SW 1271 (cell line): ENCODE measurements at places on chromosomes 4 and X.

GRCh38 chr4:113042502-113042901 lies 7.0 kb upstream of the ANK2 start:
- no peak for DNase-seq

- no peak for DNase-seq
Observed at GRCh38 chr4:48539597-48539996, 49.5 kb downstream of the ZAR1 start.

- DNase-seq: no peak
Observed at GRCh38 chr4:138992676-138993075, 22.9 kb upstream of the NOCT start.

- DNase-seq: no peak
Observed at GRCh38 chr4:108078024-108078733, 88.5 kb downstream of the HADH start.

DNA sequence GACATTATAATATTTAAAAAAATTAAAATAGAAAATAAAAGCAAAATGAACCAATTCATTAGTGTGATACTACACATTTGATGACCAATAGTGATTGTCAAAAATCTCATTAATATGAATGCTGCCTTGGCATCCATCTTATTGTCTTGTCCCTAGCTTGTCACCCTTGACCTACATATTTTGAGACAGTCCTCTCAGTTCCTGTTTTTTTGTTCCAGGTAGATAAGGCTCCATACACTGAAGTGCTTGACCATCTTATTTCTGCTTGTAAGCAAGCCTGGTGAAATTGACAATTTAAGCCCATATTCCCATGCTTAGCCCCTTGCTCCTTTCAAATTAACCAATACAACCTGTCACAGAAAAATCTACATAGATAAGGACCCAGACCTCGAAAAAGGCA lies 534.0 kb upstream of the FMR1 start:
- no peak for DNase-seq

GRCh38 chr4:88110826-88111225 lies 47.6 kb downstream of the ABCG2 start:
- DNase-seq: no peak

DNA sequence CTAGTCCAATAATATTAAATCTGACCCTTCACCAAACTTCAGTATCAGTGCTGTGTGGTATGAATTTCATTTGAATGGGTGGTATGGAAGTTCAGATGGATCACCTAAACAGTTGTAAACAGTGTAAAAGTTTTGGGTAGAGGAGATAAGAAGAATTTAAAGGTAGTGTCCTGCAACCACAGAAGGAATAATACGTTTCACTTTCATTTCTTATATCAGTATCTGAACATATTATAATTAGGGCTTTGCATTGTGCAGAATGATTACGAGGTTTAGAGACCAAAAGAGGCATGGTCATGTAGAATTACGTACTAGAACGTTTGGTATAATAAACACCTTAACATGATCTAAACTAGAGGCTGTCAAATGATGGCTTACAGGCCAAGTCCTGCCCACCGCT lies 116.1 kb downstream of the PDLIM5 start:
- DNase-seq: no peak

- peak; percentile 27 for DNase-seq
Observed at GRCh38 chr4:103150677-103151076, 47.5 kb downstream of the CENPE start.

DNA sequence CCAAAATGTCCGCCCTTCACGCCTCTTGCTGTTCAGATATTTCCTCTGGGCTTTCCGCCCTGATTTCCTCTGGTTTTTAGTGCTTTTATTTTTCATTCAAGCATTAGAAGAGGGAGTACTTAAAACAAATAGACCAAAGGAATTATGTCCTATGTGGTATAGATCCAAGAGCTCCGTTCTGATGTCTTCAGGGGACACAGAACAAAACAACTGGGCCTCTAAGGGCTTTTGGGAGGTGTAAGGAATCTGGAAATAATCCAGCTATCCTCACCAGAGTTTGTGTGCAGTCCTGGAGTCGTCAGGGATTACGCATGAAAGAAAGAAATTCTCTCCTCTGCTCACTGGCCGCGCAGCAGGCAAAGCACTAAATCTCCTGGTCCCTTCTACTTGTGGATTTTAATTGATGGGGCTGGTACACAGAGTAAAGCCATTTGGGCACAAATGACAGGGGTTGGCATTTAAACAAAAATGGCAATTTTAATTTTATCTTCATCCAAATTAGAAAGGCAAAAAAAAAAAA lies 999.2 kb downstream of the ADGRL3 start:
- no peak for DNase-seq

DNA sequence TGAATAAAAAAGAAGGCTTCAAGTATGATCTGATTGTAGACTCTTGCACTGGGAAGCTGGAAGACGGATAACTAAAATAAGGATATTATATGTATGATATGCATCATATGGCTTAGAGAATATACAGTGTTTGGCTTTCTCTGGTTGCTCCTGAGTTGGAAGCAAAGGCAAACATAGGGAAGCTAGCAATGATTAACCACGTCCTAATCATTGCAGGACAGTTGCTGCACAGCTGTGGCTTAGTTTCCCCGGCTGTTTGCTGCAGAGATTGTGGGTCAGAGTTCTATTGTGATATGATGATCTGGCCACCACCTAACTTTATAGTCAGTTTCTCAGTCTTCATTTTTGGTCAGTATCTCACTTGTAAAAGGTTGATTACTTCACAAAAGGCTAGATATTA lies 36.3 kb upstream of the PARM1 start:
- DNase-seq: no peak

DNA sequence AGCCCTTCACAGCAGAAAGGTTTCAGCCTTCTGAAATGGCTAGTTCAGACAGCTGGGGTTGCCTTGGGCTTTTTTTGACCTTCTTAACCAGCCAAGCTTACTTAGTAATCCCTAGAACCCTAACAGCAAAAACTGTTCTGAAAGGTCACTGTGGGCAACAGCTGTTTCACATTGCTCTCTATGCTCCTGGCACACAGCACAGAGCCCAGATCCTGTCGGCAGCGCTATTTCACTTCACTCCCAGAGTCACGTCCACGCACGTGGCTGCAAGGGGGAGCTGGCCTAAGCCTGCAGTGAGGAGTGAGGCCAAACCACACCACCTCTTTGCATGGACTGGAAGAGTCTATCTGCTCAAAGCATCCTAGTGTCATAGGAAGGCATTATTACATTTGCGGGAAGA lies 32.0 kb upstream of the STS start:
- DNase-seq: no peak

GRCh38 chr4:1902243-1902642 lies 31.1 kb downstream of the NSD2 start:
- DNase-seq: no peak

- no peak for DNase-seq
Observed at GRCh38 chrX:11349661-11350337, 56.6 kb downstream of the AMELX start.

DNA sequence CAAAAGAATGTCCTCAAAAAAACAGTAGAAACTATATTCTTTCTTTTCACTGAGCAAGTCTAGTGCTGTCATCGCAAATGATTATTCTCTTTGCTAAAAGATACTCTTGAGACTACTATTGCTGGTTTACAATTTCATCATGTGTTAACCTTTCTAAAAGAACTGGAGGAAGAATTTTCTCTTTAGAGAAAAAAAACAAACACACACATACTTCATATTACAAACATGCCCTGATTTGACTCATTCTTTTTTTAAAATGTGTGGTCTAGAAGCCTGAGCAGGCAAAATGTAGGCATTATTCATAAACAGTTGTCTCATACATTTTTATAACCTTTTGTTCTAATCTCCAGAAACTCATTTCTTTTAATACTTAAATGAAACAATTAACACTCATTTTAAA lies 60.6 kb upstream of the FAT4 start:
- DNase-seq: no peak

GRCh38 chrX:119398587-119398973 lies 556 bp upstream of the SLC25A43 start:
- no peak for DNase-seq

GRCh38 chr4:72365016-72365415 lies 204.0 kb downstream of the ADAMTS3 start:
- no peak for DNase-seq

DNA sequence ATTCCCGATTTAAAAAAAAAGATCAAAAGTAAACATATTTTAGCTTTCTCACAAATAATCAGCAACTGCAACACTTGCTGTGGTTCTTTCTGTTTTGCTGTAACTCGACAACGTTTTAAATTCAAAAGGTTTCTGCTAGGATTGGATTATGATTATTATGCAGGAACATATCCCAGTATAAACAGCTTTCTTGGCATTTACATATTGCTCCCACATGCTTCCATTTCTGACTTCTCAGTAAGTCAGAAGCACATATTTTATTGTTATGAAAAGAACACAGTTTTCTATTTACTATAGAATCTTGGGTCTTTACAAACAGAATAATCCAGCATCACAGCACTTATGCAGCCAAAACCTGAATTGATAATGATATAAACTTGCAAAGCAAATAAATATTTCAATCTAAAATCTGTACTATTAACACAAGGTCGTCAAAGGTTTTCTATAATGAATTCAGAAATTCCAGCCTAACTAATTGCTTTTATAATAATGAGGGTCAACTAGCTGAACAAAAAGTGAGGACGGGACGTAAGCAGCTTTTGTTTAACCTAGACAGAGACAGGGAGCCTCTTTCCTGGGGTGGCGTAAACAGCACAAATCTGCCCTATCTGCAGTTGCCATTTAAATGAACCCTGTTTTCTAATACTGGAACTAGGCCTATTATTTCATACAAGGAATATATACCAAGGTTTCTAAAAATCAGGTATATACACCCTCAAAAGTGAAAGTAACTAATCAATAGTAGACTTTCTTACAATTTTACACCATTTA lies 9.8 kb upstream of the PCDH18 start:
- no peak for DNase-seq

DNA sequence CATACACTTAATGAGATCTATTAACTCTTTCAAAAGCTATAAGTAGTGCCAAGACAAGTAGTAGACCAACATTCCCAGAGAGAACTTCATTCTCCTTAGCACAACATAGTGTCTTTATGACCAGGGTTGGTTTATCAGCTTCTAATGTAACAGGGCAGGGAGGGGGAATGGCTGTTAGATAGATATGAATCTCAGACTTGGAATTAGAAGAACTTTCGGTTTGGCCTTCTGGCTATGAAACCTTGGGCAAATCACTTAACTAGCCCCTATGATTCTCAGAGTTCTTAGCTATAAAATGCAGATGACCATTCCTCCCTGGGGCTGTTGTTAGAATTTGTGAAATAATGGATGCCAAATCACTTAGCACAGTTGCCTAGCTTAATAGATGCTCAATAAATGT lies 132.2 kb downstream of the SLC10A7 start:
- no peak for DNase-seq

DNA sequence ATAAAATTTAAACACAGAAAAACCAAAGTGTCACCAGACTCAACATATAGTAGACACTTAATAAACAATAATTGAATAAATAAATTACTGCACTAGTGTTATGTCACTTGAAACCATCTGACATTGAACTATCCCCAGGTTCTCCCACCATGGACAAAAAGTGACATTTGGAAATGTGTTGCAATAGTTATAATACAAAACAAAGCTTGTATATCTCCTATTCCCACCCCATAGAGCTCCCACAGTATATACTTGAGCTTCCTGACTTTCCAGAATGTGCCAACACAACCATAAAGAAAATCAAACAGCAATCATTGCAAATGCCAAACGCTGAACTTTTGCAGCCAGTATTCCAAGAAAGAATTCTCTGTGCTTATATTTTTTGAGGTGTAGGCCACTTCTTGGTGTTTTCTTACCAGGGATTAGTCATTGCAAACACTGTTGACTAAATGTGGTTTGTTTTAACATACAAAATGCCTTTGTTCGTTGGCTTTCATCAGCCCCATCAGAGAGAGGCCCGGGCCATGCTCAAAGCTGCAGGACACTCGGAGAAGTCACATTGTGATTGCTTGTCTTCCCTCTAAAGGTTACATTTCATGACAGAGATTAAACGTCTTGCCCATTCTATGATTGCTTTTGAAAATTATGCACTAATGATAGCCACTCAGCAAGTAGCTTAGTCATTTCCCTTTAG lies 33.8 kb downstream of the PPARGC1A start:
- no peak for DNase-seq

DNA sequence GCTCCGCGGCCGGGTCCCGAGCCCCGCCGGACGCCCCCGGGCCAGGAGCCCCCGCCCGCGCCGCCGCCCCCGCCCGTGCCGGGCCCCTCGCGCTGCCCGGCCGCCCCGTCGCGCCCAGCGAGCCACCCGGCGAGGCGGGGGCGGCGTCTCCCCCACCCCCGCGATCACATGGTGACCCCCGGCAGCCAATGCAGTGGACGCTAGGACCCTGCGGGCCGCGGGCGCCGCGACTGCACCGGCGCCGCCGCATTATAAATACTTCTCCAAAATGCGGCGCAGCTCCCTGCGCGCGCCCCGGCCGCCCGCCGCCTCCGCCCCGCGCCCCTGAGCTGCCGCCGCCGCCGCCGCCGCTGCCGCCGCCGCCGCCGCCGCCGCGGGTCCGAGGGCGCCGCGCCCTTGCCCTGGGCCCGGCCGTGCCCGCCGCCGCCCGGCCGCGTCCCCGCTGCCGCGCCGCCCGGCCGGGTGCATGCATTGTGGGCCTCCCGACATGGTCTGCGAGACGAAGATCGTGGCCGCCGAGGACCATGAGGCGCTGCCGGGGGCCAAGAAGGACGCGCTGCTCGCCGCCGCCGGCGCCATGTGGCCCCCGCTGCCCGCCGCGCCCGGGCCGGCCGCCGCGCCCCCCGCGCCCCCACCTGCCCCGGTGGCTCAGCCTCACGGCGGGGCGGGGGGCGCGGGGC lies at the start of gene NAT8L:
TSS of gene NAT8L (plus strand) at position 282 of the 680 bp plus-strand sequence. CDS start at position 467, 185 bp downstream.
- DNase-seq: peak; percentile 15

- no peak for DNase-seq
Observed at GRCh38 chr4:3010577-3010976, 47.2 kb downstream of the GRK4 start.

GRCh38 chr4:149997881-149998421 lies 80.3 kb upstream of the DCLK2 start:
- DNase-seq: no peak

DNA sequence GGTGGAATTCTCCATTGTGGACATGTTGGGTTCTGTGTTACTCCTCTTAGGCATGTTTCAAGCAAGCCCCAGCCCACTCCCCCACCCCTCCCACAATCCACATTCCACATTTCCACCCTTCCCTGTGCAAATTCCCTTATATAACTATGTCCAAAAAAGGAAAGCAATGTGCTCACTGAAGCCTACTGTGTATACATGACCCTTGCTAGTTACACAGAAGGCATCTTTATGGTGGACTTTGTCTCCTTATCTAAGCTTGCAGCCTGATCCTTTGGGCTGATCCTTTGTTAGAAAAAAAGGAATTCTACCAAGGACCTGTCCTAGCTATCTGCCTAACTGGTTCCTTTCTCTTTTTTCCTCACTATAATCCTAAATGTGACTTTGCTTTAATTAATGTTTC lies 796.8 kb downstream of the NLGN4X start:
- DNase-seq: no peak

DNA sequence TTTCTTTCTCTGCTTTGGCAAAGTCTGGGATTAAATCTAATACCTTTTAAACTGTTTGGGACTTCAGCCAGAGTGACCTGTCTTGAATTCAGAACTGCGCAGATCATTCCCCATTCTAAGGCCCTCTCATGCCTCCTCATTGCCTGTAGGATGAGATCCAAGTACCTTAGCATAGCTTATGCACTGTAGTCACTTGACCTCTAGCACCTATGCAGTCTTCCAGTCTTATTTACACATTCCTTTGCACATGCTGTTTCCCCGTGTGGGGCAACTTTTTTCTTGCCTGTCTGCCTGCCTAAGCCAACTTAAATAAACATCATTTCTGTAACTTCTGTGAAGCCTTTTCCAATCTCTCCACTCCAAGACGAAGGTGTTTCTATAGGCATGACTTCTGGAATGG lies 68.4 kb downstream of the AR start:
- no peak for DNase-seq
